ENCODE measurements at places on chromosomes 16 and 17.
A peak's percentile ranks its signal among the peaks of the same experiment; 100 is the strongest.

- DNase-seq = no peak
Observed at GRCh38 chr16:4960579-4960978, 2.4 kb downstream of the SEC14L5 start.

DNA sequence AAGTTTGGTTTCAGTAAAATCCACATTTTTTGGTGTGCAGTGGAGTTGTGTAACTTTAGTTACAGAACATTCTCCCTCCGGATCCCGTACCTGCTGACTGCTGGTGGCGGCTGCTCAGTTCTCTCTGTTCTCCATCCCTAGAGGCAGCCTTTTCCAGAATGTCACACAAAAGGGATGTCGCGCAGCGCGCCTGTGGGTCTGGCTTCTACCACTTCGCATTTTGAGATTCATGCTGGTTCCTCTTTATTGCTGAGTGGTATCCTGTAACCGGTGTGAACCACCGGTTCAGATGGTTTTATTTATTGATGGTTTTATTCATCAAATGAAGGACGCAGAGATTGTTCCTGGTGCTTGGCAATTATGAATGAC lies 981 bp upstream of the CEP131 start:
- no peak for DNase-seq

DNA sequence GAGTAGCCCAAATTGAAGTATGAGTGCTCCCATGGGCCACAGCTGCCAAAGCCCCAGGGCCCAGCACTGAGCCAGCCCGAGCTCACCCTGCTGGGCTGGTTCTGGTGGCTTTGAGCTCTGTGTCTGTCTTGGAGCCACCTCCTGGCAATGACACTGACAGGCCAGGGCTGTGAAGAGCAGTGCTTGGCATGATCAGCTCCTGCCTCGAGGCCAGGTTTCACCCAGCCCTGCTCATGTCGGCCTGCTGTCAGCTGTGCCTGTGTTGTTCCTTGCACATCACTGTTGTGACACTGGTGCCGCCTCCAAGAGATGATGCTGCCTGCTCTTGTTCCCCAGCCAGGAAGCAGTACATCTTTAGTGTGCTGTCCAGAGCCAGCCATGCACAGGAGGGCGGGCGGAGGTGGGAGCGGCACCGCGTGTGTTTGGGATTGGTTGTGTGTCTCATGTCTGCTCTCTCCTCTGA lies 26.0 kb downstream of the PLD6 start:
- DNase-seq = no peak

DNA sequence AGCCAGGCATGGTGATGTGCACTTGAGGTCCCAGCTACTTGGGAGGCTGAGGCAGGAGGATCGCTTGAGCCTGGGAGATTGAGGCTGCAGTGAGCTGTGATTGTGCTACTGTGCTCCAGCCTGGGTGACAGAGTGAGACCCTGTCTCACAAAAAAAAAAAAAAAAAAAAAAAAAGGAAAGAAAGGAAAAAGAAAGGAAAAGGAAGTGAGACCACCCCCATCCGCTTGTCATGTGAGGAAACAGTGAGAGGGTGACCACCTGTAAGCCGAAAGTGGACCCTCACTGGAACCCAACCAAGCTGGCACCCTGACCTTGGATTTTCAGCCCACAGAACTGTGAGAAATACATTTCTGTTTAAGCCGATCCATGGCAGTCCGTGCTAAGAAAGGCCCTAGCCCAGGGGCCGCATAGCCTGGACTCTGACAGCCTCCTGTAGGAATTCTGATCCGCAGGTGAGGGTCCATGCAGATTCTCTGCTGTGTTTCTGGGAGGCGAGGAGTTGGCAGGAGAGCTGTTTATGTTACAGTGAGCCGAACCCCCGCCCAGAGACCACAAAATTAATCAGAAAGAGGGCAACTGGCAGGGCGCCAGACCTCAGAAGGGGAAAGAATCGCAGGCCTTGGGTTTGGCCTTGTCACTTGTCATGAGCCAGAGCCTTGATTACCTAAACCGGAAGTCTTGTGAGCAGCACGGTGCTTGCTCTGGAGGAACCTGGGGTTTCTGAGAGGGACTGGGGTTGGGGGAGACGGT lies 945 bp downstream of the SGSH start:
- DNase-seq = peak; percentile 62

DNA sequence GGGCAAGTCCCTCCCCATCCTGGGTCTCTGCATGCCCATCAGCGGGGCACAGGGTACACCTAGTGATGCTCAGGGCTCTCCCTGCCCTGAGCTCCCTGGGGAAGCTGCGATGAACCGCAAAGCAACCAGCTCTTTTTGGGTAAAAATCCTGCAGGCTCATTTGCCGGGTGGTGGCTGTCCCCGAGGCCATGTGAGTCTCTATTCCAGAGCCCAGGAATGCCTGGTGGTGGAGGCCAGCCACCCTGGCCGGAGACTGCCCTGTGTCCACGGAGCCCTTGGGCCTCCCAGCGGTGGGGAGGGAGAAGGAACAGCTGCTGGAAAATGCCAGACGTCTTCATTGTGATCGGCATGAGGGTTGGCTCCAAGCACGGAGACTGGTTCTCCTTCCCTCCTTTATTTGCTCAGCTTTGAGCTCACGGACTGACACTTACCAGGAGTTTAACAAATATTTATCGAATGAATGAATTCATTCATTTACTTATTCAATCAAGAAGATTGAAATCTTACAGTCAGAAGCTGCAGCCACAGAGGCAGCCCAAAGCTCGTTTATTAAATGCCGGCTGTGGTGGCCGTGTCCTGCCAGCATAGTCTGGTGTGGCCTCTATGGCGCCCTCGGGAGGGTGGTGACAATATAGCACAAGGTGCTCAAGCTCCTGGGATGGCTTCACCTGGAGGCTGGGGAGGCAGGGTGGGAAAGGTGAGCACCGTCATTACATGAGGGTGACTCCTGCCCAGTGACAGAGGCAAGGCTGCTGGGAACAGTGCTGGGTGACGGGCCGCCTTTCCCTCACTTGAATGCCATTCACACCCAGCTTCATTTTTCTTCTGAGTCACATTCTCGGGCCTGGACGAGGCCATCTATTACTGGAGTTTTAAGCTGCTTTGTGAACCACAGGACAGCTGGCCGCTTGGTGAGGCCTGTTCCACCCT lies 31.1 kb upstream of the JPH3 start:
- DNase-seq = peak; percentile 15

DNA sequence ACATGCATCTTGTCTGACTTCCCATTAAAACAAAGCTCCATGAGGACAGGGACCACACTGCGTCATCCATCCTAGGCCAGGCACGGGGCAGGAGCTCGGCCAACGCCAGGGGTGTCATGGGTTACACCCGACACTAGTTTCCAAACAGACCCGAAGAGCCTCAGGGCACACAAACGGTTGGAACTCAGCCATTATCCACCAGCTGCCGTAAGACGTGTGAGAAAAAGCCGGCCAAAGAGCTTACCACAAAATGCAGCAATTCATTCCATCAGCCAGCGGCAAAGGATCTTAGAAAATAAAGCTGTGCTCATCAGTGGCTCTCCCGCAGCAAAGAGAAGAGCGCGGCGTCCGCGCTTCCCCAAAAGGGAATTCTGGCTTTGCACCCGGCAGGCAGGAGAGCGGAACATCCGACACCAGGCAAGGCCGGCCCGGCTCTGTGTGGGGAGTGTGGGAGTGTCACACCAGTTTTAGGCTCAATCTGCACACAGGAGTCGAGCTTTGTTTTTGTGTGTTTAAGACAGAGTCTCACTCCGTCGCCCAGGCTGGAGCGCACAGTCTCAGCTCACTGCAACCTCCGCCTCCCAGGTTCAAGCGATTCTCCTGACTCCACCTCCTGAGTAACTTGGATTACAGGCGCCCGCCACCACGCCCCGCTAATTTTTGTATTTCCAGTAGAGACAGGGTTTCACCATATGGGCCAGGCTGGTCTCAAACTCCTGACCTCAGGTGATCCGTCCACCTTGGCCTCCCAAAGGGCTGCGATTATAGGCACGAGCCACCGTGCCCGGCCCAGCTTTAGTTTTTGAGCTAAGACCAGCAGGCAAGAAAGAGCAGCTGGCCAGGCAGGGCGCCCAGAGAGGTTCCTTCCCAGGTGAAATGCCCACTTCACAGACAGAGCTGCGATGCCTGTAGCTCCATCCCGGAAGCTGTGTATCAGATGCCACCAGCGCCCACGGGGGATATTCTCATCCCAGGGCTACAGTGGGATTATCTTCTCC lies 1.5 kb downstream of the SLC38A8 start:
- DNase-seq = no peak

GRCh38 chr16:89952049-89952448 lies 3.5 kb downstream of the DEF8 start:
- DNase-seq = no peak

GRCh38 chr17:307741-308507 lies 44.7 kb downstream of the RPH3AL start:
- DNase-seq = no peak

GRCh38 chr16:4924593-4925292 lies 12.2 kb downstream of the PPL start:
- DNase-seq = no peak

GRCh38 chr17:81117672-81118198 lies 47.6 kb upstream of the PVALEF start:
- no peak for DNase-seq

- DNase-seq = no peak
Observed at GRCh38 chr17:2705263-2705662, 6.3 kb downstream of the CLUH start.

DNA sequence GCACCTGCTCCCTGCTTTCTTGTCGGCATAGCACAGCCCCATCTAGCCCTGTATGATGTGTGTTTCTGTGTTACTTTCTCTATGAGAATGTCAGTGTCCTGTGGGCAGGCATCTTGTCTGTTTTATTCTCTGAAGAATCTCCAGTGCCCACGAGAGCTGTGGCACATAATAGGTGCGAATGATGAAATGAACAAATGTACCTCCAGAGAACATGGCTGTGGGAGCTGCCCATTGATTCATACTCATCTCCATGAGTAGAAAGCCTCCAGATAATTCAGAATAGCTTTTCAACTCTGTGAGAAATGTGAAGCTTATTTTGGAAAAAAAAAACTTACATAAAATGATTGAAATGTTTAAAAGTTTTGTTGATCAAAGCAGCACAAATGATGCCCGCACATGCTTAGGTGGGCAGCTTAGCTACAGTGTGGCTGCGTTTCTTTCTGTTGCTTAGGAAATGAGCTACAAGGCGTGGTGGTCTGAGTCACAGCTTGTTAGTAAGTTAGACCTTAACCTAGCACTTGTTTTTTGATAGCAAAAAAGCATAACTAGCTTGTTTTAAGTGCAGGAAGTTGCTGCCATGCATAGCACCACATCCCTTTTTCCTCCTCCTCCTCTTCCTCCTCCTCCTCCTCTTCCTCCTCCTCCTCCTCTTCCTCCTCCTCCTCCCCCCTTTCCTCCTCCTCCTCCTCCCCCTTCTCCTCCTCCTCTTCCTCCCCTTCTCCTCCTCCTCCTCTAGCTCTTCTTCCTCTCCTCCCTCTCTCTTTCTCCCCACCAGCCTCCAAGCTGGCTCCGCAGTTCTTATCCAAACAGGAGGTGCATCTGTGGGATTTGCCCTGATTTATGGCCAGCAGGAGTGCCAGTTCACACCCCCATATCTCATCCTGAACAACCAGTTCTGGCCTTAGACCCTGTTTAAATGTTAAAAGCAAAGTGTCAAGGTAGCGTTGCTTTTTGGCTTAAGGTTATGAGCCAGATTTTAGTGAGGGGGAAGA lies 221.5 kb downstream of the IRF8 start:
- DNase-seq = no peak

DNA sequence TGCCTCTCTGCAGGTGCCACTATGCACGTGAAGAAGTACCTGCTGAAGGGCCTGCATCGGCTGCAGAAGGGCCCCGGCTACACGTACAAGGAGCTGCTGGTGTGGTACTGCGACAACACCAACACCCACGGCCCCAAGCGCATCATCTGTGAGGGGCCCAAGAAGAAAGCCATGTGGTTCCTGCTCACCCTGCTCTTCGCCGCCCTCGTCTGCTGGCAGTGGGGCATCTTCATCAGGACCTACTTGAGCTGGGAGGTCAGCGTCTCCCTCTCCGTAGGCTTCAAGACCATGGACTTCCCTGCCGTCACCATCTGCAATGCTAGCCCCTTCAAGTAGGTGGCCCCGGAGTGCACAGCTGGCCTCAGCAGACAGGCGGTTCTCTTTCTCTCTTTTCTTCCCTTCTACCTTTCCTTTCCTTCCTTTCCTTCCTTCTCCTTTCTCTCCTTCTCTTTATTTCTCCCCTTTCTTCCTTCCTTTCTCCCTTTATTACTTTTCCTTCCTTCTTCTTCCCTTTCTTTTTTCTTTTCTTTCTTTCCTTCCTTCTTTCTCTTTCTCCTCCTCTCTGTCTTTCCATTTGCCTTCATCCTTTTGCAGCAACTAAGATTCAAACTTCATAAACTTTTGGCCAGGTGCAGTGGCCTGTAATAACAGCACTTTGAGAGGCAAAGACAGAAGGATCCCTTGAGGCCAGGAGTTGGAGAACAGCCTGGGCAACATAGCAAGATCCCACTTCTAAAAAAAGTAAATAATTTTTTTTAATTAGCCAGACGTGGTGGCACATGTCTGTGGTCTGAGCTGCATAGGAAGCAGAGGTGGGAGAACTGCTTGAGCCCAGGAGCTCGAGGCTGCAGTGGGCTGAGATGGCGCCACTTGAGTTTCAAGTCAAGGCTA lies 46.7 kb downstream of the SCNN1B start:
- peak; percentile 10 for DNase-seq

GRCh38 chr16:10226141-10226986 lies 44.1 kb upstream of the GRIN2A start:
- DNase-seq = no peak

GRCh38 chr17:33115366-33115765 lies 123.7 kb downstream of the SPACA3 start:
- no peak for DNase-seq

DNA sequence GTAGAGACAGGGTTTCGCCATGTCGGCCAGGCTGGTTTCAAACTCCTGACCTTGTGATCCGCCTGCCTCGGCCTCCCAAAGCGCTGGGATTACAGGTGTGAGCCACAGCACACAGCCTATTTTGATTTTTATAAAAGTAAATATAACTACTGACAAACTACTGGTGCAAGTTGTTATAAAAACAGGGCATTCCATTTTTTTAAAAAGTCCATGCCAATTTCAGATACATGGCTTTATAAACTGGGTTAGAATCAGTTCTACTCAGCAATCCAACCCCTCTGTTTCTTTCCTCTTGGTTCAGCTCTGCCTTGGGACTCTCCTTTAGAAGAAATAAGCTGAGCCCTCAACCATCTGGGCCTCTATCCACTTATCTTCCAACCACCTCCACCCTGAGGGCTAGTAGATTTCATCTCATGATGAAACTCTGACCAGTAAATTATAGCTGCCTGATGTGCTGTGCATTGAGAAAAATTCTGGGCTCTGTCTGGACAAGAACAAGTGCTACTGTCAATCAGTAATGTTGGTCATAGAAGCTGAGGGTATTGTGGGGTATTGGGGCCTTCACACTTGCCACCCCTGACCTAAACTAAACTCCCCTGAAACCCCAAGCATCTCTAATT lies 10.2 kb downstream of the RANBP10 start:
- DNase-seq = peak; percentile 81

- DNase-seq = no peak
Observed at GRCh38 chr17:32833526-32833925, 43.4 kb downstream of the MYO1D start.

GRCh38 chr16:79212114-79212791 lies 388.3 kb downstream of the MAF start:
- DNase-seq = no peak

DNA sequence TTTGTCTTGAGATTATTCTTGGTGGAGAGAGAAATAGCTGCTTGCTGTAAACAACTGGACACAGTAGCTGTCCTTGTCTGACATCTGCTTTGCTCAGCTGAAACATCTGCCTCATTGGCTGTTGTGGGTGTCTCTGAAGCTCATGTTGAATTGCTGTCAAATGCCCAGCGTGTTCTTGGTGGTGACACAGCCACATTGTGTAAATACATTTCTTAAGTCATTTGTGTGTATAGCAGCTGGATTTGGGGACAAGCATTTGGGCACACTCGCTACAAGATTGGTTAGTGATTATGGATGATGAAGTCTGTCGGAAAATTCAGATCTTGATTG lies 5.3 kb downstream of the FAM234A start:
- DNase-seq = no peak
